ENCODE measurements at places on chromosomes 13 and 19.

- peaks cover 73% of the 10 kb centered on the region for H3K4me1 ChIP-seq
- H3K36me3 ChIP-seq, result no peaks in the 10 kb centered on the region
- no peak overlapping the region for H3K4me3 ChIP-seq
- no peak overlapping the region for H3K27ac ChIP-seq
- no peaks in the 10 kb centered on the region for H3K27me3 ChIP-seq
Measured at GRCh38 chr19:29667387-29667783, 2.1 kb downstream of the PLEKHF1 start.

GRCh38 chr13:96982672-96983071 is 11.6 kb downstream of the OXGR1 start:
- no peaks in the 10 kb centered on the region for H3K36me3 ChIP-seq
- no peak overlapping the region for H3K27ac ChIP-seq
- no peak overlapping the region for H3K4me3 ChIP-seq
- H3K27me3 ChIP-seq, result no peaks in the 10 kb centered on the region
- no peaks in the 10 kb centered on the region for H3K4me1 ChIP-seq

GRCh38 chr13:28503182-28503967 is 8.4 kb upstream of the FLT1 start:
- H3K4me1 ChIP-seq, result no peaks in the 10 kb centered on the region
- H3K4me3 ChIP-seq, result no peak overlapping the region
- H3K27me3 ChIP-seq, result no peaks in the 10 kb centered on the region
- H3K36me3 ChIP-seq, result no peaks in the 10 kb centered on the region
- no peak for DNase-seq

DNA sequence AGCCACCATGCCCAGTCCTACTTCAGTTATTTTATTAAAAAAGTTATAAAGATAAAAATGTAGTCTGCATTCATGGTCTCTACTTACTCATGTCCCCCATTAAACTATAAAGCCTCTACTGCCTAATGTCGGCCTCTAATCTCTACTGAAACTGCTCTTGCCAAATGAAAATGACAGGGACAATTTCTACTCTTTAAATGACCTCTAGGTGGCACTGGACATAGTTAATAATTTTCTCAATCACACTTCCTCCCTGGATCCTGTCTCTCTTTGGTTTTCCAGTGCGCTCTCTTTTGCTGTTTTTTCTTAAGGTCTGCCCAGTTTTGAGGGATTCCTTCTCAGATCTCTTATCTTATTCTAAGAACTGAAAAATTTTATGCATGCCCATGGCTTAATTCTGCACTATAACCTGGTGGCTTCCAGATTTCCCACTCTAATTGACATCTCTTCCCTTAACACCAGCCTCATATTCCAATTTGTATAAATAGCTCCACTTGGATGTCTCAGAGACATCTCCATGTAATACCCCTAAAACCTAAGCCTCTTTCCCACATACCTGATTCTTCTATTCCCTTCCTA is 54.3 kb downstream of the MTMR6 start:
- no peaks in the 10 kb centered on the region for H3K4me1 ChIP-seq
- H3K27ac ChIP-seq, result no peak overlapping the region
- H3K36me3 ChIP-seq, result no peaks in the 10 kb centered on the region
- no peak for DNase-seq
- no peak overlapping the region for H3K4me3 ChIP-seq

DNA sequence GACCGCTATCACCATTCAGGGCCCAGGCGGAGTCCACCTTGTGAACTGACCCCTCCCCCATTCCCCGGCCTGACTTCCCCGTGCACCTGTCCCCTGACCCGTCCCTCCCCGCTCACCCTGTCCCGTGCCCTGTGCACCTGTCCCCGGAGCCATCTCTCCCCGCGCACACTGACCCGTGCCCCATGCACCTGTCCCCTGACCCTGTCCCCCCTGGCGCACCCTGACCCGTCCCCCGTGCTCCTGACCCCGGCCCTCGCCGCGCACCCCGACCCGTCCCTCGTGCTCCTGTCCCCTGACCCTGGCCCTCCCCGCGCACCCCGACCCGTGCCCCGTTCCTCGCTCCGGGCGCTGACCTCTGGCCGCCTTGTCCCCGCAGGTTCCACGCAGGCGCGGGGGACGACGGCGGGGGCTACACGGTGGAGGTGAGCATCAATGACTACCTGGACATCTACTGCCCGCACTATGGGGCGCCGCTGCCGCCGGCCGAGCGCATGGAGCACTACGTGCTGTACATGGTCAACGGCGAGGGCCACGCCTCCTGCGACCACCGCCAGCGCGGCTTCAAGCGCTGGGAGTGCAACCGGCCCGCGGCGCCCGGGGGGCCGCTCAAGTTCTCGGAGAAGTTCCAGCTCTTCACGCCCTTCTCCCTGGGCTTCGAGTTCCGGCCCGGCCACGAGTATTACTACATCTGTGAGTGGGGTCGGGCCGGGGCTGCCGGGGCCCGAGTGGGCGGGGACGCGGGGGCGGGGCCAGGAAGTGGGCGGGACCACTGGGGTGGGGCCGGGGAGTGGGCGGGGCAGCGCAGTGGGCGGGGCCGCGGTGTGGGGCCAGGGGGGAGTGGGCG is 9.7 kb downstream of the EFNA2 start:
- no peak overlapping the region for H3K4me3 ChIP-seq
- no peak for DNase-seq
- H3K27ac ChIP-seq, result no peak overlapping the region
- H3K36me3 ChIP-seq, result no peaks in the 10 kb centered on the region

DNA sequence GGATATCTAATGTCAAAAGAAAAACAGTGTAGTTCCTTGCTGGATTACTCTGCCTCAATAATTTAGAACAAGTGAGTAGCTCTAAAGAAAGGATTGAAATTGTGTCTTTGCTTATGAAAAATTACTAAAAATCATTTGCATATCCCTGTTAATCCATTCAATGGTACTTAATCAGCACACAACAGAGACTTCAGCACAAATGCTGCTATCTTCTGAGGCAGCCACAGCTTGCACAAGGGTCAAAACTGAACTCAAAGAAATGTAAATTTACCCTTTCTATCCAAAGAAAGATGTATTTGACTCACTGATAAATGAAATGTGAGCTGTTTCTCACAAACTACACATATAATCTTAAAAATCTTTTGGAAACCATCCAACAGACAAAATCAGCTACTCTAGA is 116.2 kb downstream of the LHFPL6 start:
- no peak overlapping the region for H3K27ac ChIP-seq
- no peak for DNase-seq
- H3K4me1 ChIP-seq, result no peaks in the 10 kb centered on the region
- H3K4me3 ChIP-seq, result no peak overlapping the region

DNA sequence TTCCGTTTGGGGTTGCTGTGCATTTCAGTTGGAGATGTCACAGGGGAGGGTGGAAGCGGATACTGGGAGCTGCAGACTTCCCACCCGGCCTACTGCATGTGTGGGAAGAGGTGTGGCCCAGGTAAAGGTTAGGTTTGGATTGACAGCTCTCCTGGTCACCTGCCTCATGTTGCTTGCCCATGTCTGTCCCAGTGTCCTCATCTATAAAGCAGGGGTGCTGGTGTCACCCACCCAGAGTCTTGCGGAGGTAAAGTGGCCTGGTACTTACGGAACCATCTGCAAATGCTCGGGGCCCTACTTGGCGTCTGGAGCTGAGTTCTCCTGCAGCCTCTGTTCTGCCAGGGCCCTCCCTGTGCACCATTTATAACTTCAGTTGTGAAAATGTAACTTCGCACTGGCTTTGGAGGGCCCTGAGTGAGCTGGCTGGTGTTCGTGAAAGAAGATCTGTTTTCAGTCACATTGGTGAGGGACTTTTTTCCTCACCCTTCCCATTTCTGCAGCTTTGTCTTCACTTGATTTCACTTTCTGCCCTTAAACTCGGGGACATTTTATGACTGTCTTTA is 65.1 kb upstream of the TEX29 start:
- DNase-seq, result no peak
- H3K4me1 ChIP-seq, result peaks cover 9% of the 10 kb centered on the region
- no peak overlapping the region for H3K27ac ChIP-seq
- no peak overlapping the region for H3K4me3 ChIP-seq

GRCh38 chr19:38993271-38993670 is 17.7 kb upstream of the FBXO17 start:
- no peaks in the 10 kb centered on the region for H3K4me1 ChIP-seq
- no peaks in the 10 kb centered on the region for H3K36me3 ChIP-seq
- no peaks in the 10 kb centered on the region for H3K27me3 ChIP-seq
- DNase-seq, result no peak
- no peak overlapping the region for H3K27ac ChIP-seq

DNA sequence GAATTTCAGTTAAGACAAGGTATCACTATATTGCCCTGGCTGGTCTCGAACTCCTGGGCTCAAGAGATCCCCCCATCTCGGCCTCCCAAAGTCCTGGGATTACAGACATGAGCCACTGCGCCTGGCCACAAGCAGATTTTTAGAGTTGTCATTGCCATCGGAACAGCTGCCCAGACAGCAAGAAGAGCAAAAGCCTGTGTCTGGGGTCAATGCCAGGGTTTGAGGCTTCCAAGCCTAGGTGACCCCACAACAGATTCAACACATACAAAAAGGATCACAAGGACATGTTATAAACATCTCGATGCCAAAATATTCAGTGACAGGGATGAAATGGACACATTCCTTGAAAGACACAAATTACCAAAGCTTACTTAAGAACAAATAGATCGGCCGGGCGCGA is 40.1 kb upstream of the KLF2 start:
- no peaks in the 10 kb centered on the region for H3K27me3 ChIP-seq
- H3K4me3 ChIP-seq, result no peak overlapping the region
- no peaks in the 10 kb centered on the region for H3K36me3 ChIP-seq
- DNase-seq, result no peak
- peak overlapping the region; percentile 72 for H3K27ac ChIP-seq
- peaks cover 33% of the 10 kb centered on the region for H3K4me1 ChIP-seq

DNA sequence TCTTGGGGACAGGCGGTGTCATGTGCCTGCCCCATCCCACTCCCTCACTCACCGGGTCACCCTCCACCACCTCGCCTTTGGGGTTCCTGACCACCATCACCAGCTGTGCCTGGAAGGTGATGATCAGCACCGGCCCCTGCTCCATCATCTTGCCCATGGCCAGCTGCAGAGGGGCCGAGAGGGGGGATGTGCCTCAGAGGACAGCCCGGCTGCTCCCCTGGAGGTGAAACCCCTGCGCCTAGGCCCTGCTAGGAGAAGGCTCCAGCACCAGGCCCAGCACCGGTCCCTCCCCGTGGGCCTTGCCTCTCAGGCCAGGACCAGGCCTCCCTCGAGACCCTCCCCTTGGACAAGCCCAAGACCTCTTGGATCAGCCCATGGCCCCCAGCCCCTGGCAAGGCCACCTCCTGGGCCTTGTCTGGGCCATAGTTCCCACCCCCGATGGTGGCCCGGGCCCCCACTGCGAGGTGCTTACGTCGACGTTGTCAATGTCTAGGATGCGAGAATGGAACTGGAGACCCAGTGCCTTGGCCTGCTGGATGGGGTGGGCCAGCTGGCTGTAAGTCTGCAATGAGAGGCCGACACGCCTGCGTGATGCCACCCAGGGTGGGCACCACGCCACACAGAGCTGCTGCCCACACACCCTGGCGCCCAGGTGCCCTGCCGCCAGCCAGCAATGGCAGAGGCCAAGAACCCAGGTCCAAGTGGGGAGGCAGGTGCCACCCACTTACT is 1.8 kb upstream of the CTXN1 start:
- H3K27me3 ChIP-seq, result no peaks in the 10 kb centered on the region
- DNase-seq, result no peak
- H3K36me3 ChIP-seq, result peaks cover 27% of the 10 kb centered on the region
- H3K4me3 ChIP-seq, result no peak overlapping the region

GRCh38 chr13:99351772-99352171 is 44.6 kb upstream of the GPR183 start:
- H3K36me3 ChIP-seq, result no peaks in the 10 kb centered on the region
- H3K27me3 ChIP-seq, result no peaks in the 10 kb centered on the region
- DNase-seq, result no peak
- H3K27ac ChIP-seq, result no peak overlapping the region
- no peak overlapping the region for H3K4me3 ChIP-seq
- no peaks in the 10 kb centered on the region for H3K4me1 ChIP-seq

- H3K27me3 ChIP-seq, result no peaks in the 10 kb centered on the region
- no peak overlapping the region for H3K27ac ChIP-seq
- H3K36me3 ChIP-seq, result no peaks in the 10 kb centered on the region
- H3K4me1 ChIP-seq, result peaks cover 82% of the 10 kb centered on the region
Measured at GRCh38 chr19:15288146-15288963, 44.0 kb downstream of the BRD4 start.

DNA sequence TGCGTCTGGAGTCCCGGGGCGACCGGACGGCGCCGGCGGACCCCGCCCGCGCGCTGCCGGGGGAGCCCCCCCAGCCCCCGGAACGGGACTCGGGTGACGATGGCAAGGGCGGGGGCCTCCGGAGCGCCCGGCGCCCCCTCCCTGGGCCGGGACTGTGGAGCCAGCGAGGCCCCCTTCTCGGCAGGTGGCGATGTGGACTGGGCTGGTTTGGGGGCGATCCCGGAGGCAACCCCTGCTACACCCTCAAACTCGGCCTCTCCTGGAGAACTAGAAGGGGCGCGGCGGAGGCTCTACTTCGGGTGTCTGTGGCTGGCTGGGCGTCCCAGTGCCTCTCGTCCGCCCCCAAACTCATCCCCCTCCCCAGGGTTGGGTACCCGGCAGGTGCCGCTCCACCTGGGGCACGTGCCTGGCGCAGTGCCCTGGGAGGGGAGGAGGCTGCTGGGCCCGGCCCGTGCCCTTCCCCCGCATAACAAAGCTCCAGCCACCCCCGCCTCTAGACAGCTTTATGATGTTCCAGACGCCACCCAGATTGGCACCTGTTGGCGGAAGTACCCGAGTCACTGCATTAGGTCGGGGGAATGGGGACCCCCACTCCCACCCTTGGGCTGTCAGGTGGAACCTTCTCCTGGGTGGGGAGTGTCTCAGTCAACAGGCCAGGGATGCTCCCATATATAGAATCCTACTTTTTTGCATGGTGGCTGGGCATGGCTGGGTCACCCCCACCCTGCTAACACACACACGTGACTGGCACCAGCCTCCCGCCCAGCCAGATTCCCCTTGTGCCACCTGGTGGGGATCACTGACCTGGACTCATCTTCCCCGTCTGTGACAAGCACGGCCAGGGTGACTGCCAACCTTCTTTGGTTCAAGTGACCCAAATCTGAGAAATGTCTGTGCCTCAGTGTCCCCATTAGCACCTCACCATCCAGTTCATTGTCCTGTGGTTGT is 722 bp downstream of the PKN1 start:
- H3K36me3 ChIP-seq, result no peaks in the 10 kb centered on the region
- DNase-seq, result peak; percentile 58
- H3K4me1 ChIP-seq, result peaks cover 8% of the 10 kb centered on the region
- H3K4me3 ChIP-seq, result peak overlapping the region; percentile 63
- H3K27me3 ChIP-seq, result no peaks in the 10 kb centered on the region
- peak overlapping the region; percentile 52 for H3K27ac ChIP-seq

GRCh38 chr13:112887151-112887550 is 81.9 kb upstream of the MCF2L start:
- no peak overlapping the region for H3K27ac ChIP-seq
- peaks cover 2% of the 10 kb centered on the region for H3K36me3 ChIP-seq
- H3K4me1 ChIP-seq, result peaks cover 5% of the 10 kb centered on the region
- DNase-seq, result no peak

DNA sequence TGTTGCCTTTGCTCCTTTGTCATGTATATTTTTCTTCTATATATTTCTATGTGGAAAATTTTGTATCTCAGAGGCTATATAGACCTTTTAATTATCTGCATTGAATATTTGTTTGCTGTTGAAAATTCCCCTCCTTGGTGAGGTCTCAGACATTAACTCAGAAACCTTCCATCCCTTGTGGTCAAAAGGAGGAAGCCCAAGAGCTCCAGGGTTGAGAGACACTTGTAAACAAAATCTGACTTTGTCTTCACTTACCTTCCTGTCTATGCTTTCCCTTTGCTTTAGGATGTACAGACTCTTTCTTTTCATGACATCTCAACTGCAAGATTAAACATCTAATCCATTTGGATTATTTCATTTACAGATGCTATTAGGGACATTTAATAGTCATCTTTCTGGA is 157.5 kb downstream of the PCDH20 start:
- H3K27ac ChIP-seq, result no peak overlapping the region
- H3K4me3 ChIP-seq, result no peak overlapping the region
- no peaks in the 10 kb centered on the region for H3K4me1 ChIP-seq
- no peaks in the 10 kb centered on the region for H3K27me3 ChIP-seq
- no peak for DNase-seq

All from thyroid gland (tissue), 4 donors.